Right atrium auricular region (tissue), 2 donors: ENCODE measurements at places on chromosomes 3 and 15. TPM values are rescaled to one million over a fixed set of nuclear protein-coding genes. Genes with fewer than 3 reads are reported as not detected.
A peak's percentile ranks its signal among the peaks of the same experiment; 100 is the strongest.

FAM107A gene
- total RNA-seq = 80.7 TPM

DNA sequence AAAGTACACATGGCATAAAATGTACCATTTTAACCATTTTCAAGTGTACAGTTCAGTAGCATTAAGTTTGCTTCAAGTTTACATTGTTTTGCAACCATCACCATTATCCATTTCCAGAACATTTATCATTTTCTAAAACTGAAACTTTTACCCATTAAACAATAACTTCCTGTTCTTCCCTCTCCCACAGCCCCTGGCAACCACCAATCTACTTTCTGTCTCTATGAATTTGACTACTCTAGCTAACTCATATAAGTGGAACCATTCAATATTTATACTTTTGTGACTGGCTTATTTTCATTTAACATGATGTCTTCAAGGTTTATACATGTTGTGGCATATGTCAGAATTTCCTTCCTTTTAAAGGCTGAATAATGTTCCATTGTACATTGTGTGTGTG is 19.9 kb downstream of the TMEM62 start:
- DNase-seq = no peak

DNA sequence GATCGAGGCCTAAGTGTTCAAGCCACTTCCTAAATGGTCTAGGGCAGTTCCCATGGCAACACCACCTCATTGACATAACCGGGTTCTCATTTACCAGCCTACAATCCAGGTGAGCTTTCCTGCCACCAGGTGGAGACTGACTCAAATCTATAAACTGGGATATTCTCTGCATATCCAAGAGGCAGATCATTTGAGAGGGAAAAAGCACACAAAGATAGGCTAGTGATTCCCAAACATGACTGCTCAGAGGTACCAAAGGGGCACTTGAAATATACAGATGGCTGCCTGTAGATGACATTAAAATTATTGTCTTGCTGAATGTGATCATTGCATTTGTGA is 141.3 kb upstream of the PROK2 start:
- no peak for DNase-seq

- peak; percentile 30 for DNase-seq
Measured at GRCh38 chr15:85284497-85284896, 95.9 kb upstream of the AKAP13 start.

GRCh38 chr3:183265834-183266417 is 12.9 kb downstream of the B3GNT5 start:
- no peak for DNase-seq

- DNase-seq = no peak
Measured at GRCh38 chr3:124273651-124274050, 281.7 kb upstream of the ROPN1 start.

DNA sequence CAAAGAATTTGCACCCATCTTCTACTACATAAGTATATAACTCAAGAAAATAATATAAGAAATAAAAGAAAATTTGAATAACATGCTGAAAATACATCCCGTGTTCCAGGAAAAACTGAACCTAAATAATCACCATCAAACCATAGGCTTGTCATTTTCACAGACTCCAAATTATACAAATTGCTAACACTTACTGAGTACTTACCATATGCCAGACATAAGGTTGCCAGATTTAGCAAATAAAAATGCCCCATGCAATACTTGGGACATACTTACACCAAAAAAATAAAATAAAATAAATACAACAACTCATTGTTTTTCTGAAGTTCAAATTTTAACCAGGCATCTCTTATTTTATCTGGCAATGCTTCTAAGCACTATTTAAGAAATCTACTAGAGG is 760.4 kb upstream of the SEMA6D start:
- no peak for DNase-seq

DNA sequence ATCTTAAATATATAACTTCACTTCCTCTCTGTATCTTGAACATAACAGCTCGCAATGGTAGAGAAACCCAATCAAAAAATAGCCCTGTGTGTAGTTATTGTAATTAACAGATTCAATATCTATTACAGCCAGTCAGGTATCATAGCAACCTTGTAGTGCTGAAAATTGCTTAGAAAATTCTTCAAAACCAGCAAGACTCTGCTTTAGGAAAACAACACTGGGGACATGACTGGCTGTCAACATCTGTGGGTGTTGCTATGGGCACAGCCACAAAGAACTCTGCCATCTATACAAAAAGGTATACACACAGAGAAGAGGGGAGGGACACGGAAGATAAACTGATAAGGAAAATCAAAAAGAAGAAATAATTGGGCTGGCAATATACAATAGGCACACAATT is 101.2 kb downstream of the WDR72 start:
- DNase-seq = no peak
